ENCODE measurements at places on chromosomes 1 and 21. TPM values are rescaled to one million over a fixed set of nuclear protein-coding genes. Genes with fewer than 3 reads are reported as not detected.

DNA sequence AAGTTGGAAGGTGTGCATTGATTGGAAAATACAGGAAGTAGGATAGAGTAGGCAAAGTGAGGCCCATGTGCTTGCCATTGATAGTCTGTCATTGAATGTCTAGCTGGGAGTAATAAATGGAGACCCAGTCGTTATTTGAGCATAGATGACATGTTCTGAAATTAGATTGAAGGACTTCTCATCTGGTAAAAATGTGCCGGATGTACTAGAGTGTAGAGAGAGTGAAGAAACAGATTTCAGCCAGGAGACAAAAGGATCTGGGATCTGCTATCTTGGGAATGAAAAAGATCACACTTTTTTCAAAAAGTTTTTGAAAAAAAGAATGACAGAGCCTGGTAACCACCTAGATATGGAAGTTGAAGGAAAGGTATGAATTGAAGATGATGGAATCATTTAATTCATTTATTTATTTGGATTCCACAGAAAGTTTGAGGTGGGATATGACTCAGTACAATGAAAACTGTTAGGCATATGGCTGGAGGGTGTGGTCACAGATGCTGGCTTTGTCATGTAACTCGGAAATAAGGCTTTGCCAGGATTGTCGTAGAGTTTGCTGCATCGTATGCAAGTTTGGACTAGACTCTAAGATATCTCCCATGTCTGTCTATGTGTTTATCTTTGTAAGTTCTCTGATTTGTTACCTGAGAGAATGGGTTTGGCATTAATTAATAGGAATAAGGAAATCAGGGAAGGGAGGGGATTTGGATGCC, 137.1 kb downstream of the PBX1 start:
- no peak for DNase-seq

The WDTC1 gene
- total RNA-seq: 28.2 TPM

The TNN gene
- not detected for total RNA-seq

- no peak for DNase-seq
Observed at GRCh38 chr1:223211323-223211985, 68.4 kb upstream of the TLR5 start.

The COL24A1 gene
- 0.98 TPM for total RNA-seq

The ADAMTS1 gene
- total RNA-seq: 241 TPM

- DNase-seq: no peak
Observed at GRCh38 chr1:4395676-4396075, 258.7 kb upstream of the AJAP1 start.

DNA sequence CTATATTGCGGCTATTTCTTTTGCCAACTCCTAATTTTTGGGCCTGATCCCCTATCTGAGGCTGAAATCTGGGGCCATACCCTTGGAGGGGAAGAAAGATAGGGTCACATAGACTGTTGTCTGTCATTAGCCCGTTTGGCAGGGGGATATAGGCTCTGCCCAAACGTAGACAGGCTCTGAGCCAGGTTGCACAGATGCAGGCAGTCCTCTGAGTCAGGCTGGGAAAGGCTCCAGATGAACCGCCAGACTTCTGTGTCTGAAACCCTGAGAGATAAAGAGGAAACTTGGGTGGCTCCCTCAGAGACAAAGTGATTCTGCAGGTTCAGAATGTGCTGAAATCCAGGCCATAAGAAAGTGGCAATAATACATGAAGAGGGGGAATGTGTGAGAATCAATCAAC, 4.0 kb upstream of the CAP1 start:
- DNase-seq: no peak

GRCh38 chr1:244212797-244213475, 161.9 kb downstream of the ZBTB18 start:
- no peak for DNase-seq

DNA sequence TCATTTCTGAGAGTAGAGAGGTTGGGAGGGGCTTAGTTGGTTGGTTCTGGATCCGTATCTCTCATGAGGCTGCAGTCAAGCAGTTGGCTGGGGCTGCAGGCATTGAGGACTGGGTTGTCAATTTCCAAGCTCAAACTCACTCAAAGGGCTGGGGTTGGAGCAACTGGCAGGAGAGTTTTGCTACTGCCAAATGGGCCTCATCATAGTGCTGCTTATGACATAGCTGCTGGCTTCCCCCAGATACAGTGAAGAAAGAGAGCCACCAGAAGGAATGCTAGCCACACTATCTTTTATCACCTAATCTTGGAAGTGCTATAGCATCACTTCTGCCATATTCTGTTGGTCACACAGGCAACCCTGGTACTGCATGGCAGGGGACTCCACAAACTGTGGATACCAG, 363.5 kb upstream of the USP24 start:
- DNase-seq: no peak

GRCh38 chr1:243964915-243965314, 86.2 kb upstream of the ZBTB18 start:
- DNase-seq: no peak

The TMPRSS3 gene
- total RNA-seq: 0.25 TPM

DNA sequence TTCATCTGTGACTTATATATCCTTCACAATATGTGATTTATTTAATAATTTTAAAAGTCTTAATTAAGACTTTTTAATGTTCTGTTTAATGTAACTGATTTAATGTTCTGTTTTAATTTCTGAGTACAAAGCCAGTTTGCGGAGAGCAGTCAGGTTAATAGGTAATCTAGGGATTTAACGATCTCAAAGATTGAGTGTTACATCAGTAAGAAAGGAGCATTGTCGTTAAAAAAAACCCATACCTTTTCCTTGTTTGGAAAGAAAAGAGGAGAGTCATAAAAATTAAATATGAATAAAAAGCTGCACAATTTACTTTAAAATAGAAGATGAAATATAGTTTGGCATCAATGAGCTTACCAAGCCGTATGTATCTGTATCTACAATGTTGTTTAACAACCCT, 621.4 kb downstream of the KIF26B start:
- DNase-seq: no peak

DNA sequence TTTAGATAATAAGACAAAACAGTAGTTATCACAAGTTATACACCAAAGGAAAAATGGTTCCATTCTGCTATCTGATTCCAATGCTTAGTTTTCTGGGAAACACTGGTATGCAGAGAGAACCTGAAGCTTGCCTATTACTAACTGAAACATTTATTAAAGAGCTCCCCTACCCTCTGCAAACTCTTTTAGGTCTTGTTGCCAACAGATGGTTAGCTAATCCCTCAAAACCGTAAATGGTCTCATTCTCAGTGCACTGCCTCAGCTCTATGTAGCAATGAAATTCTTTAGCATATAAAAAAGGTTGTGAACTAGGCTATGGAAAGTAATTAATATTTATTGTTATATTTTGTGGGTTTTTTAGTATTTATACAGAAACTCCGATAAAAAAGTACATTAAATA, 20.4 kb downstream of the C21orf91 start:
- no peak for DNase-seq

GRCh38 chr1:203641503-203641890, 14.9 kb downstream of the ATP2B4 start:
- DNase-seq: no peak

DNA sequence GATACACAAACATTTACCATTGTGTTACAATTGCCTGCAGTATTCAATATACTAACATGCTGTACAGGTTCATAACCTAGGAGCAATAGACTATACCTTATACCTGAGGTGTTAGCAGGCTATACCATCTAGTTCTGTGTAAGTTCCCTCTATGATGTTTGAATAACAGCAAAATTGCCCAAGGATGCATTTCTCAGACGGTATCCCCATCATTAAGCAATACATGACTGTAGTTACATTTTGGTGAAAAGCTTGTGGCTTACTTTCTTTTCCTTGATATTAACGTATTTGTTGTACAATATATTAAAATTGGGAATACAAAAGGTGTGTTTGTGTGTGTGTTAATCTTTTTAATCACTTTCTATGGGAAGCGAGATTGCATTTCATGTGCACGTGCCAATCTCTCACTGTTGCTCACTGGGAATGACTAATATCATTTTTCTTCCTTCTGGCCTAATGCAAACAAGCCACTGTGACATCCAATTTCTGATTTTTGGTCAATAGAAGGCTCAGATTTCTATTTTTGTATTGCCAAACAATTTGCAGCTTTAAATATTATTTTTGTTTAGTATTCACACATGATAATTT, 36.7 kb upstream of the WLS start:
- no peak for DNase-seq

GRCh38 chr1:153976819-153977249, 640 bp downstream of the JTB start:
- DNase-seq: no peak

The FBLIM1 gene
- 45.2 TPM for total RNA-seq
